Natural killer cell (primary cell): ENCODE measurements at places on chromosomes 11 and 22. TPM values are rescaled to one million over a fixed set of nuclear protein-coding genes. Genes with fewer than 3 reads are reported as not detected.
A peak's percentile ranks its signal among the peaks of the same experiment; 100 is the strongest.

DNA sequence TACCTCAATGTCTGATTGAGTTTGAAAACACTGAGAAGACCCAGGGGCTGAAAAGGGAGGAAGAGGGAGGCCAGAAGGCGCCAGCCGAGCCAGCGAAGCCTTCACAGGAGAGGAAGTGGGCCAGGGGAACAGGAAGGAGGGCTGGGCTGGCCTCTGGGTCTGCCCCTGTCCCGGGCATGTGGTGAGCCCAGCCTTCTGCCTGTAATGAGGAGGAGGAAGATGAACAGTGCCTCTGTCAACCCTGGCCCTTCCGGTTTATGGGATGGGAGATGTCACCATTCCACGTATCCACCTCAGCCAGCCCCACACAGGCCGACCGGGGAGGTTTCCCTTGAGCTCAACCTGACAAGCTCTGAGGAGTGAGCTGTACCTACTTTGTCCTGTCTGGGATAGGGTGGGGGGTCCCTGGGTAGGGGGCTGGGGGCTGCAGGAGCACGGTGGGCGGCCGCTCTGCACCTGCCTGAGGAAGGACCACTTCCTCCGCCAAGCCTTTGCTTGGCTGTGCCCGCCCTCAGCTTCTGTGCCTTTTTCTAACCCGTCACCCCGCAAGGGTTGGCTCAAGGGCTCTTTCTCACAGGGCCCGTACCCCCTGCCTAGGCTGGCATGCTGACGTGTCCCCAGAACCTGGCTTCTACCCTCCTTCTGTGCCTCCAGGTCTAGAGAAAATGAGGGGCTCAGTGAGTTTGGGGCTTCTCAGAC is 2.0 kb downstream of the PARVG start:
- H3K36me3 ChIP-seq = peaks cover 12% of the 10 kb centered on the region
- peak overlapping the region; percentile 80 for H3K4me3 ChIP-seq
- peak overlapping the region; percentile 71 for H3K27ac ChIP-seq
- H3K27me3 ChIP-seq = no peaks in the 10 kb centered on the region
- H3K4me1 ChIP-seq = peaks cover 35% of the 10 kb centered on the region

DNA sequence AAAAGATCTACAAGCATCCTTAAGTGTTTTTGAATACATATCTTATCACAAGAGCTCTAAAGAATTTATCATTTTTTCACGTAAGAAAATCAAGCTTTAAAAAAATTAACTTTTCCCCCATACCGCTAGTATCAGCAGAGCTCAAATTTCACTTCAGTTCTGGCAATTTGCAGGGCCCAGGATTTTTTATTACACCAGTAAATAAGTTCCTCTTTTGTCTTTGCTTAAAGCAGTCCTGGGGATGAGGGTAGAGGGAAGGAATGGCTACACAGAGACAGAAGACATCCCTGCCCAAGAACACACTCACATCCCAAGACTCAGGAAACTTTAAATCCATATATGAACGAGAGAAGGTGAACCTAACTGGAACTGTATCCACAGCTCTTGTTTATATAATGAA is 22.6 kb upstream of the SORL1 start:
- peak overlapping the region; percentile 34 for H3K27ac ChIP-seq
- DNase-seq = no peak
- H3K36me3 ChIP-seq = no peaks in the 10 kb centered on the region
- no peaks in the 10 kb centered on the region for H3K27me3 ChIP-seq

GRCh38 chr22:36795633-36796032 is 19.7 kb upstream of the IFT27 start:
- H3K4me1 ChIP-seq = peaks cover 8% of the 10 kb centered on the region
- no peaks in the 10 kb centered on the region for H3K36me3 ChIP-seq
- H3K27me3 ChIP-seq = no peaks in the 10 kb centered on the region
- no peak for DNase-seq
- H3K27ac ChIP-seq = no peak overlapping the region

DNA sequence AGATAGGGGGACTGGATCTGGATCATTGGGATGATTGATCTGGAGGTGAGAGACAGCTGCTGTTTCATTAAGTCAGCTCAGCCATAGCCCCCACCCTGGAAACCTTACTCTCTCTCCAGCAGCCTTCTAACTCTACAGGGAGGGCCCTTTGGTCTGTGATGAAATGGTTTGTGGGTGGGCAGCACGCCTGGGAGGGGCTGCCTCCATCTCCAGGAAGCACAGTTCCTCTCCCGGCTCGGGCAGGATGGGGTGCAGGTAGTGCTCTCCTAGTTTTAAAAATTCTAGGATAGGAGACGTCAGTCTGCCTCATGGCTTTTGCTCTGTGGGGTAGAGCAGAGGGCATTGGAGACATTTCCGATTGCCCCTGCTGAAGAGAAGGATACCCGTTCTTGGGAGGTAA is 89.7 kb downstream of the CEP164 start:
- no peak overlapping the region for H3K4me3 ChIP-seq
- H3K36me3 ChIP-seq = no peaks in the 10 kb centered on the region
- no peak overlapping the region for H3K27ac ChIP-seq
- no peak for DNase-seq
- H3K4me1 ChIP-seq = no peaks in the 10 kb centered on the region

DNA sequence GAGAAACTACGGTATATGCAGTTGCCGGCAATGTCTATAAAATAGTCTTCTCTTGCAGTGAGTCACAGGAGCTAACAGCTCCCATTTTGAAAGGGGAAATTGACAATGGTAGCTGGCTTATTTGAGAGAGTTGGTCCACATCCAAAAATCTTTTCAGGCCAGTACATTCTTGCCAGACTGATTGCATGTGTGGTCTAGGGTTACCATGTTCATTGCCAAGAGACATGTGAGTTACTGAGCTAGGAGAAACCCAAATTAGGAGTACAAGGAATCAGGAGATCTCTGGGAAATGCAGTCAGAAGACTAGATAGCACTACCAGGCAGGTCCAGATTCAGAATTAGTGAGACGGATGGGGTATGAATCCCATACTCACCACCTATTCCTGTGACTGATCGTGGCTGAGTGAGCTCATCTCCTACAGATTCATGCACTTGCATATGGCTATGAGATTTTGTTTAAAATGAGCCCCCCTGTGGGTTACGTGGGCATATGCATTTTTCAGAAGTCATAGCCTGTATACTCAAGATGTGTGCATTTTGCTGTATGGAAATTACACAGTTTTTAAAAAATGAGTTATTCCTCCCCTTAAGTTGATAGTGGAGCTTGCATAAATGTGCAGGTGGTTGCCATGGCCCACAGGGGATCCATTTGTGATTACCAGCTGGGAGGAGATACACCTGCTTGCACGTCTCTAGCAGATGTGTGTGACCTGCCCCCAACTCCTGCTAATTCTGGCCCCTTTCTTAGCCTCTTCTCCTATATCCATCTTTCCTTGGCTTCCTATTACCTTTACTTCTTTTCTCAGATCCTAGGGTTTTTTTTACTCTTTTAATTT is 102.7 kb downstream of the COMMD9 start:
- no peak overlapping the region for H3K27ac ChIP-seq
- H3K4me1 ChIP-seq = no peaks in the 10 kb centered on the region
- no peaks in the 10 kb centered on the region for H3K27me3 ChIP-seq
- no peak overlapping the region for H3K4me3 ChIP-seq

- DNase-seq = no peak
- no peak overlapping the region for H3K4me3 ChIP-seq
- H3K36me3 ChIP-seq = peaks cover 6% of the 10 kb centered on the region
- peaks cover 5% of the 10 kb centered on the region for H3K4me1 ChIP-seq
Measured at GRCh38 chr11:129947474-129947873, 52.1 kb upstream of the NFRKB start.

GRCh38 chr11:111148953-111149352 is 96.6 kb upstream of the POU2AF2 start:
- H3K27ac ChIP-seq = no peak overlapping the region
- no peaks in the 10 kb centered on the region for H3K36me3 ChIP-seq
- no peaks in the 10 kb centered on the region for H3K27me3 ChIP-seq
- DNase-seq = no peak

The NELL1 gene
- not detected for total RNA-seq

The MGAT3 gene
- total RNA-seq = 0.09 TPM

DNA sequence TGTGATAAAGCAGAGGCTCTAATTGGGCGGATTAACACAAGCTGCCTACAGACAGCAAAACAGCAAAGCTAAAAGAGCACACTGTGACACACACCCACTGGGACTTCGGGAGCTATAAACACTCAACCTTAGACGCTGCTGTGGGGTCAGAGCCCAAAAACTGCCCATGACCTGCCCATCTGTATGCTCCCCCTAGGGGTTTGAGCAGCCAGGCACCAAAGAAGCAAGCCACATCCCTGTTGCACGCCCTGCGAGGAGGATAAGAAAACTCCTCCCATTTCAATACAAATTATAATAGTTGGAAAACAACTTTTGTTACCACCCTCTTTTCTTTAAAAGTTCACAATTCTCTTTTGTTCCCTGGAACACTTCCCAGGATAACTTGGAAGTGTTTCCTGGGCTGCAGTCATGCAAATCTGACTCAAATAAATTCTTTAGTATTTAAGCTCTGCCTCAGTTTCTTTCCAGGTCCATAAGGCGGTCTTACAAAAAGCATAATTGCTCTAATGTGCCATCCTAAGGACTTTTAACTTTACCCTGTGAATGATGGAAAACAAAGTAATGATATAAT is 86.4 kb downstream of the DLG2 start:
- no peak for DNase-seq
- no peak overlapping the region for H3K27ac ChIP-seq
- no peaks in the 10 kb centered on the region for H3K27me3 ChIP-seq
- H3K4me1 ChIP-seq = no peaks in the 10 kb centered on the region
- no peak overlapping the region for H3K4me3 ChIP-seq

DNA sequence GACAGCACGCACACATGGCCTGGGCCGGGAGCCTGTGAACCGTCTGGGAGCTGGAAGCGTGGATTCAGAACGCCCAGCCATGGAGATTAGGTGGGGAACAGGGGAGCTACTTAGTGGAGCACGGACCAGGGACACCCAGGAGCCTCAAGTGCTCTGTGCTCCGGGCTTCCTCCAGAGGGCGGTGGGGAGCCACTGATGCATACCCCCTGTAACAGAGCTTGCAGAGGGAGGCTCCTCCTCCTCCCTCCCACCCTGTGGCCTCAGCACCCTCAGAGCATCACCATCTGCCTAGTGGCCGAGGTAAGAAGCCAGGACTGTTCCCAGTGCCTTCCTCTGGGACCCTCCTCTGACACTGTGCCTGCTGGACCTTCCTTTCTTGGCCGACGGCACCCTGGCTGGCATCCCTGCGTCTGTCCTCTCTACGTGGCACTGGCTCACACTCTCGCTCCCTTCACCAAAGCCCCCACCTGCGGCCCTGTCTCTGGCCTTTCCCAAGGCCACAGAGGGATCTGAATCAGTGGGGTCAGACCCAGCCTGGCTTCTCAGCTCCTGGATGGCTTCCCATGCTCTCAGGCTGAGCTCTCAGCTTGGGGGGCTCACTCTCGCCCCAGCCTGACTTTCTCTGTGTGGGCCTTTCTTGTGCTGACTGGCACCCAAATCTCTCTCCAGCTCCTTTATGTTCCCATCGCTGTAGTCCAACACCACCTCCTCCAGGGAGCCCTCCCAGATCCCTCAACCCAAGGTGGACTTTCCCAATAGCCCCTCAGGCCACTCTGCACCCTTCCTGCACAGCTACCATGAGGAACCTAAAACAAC is 780.9 kb downstream of the BRD1 start:
- no peak for DNase-seq
- no peak overlapping the region for H3K4me3 ChIP-seq
- H3K27ac ChIP-seq = no peak overlapping the region
- H3K27me3 ChIP-seq = no peaks in the 10 kb centered on the region

GRCh38 chr11:77589521-77590193 is at the start of gene AQP11:
Gene AQP11 (plus strand): TSS chr11:77589953. CDS start chr11:77589993, 40 bp downstream.
- DNase-seq = peak; percentile 63
- peaks cover 11% of the 10 kb centered on the region for H3K4me1 ChIP-seq
- no peak within 1 kb of the TSS for H3K27ac ChIP-seq
- H3K27me3 ChIP-seq = no peaks in the 10 kb centered on the region
- peak within 1 kb of the TSS; percentile 62 for H3K4me3 ChIP-seq

- H3K4me1 ChIP-seq = peaks cover 58% of the 10 kb centered on the region
- no peak for DNase-seq
- H3K27me3 ChIP-seq = no peaks in the 10 kb centered on the region
Measured at GRCh38 chr22:31340765-31341247, 5.3 kb downstream of the PATZ1 start.

GRCh38 chr11:23620617-23621016 is 760.3 kb upstream of the CCDC179 start:
- H3K27ac ChIP-seq = no peak overlapping the region
- H3K4me3 ChIP-seq = no peak overlapping the region
- no peak for DNase-seq
- no peaks in the 10 kb centered on the region for H3K36me3 ChIP-seq
- no peaks in the 10 kb centered on the region for H3K4me1 ChIP-seq
- H3K27me3 ChIP-seq = no peaks in the 10 kb centered on the region

- H3K36me3 ChIP-seq = no peaks in the 10 kb centered on the region
- no peak overlapping the region for H3K27ac ChIP-seq
- H3K27me3 ChIP-seq = no peaks in the 10 kb centered on the region
- peak; percentile 82 for DNase-seq
- peaks cover 39% of the 10 kb centered on the region for H3K4me1 ChIP-seq
Measured at GRCh38 chr11:47373876-47374719, 4.2 kb downstream of the SPI1 start.

The CRACR2B gene
- 10.1 TPM for total RNA-seq

- H3K4me1 ChIP-seq = no peaks in the 10 kb centered on the region
- DNase-seq = no peak
- H3K4me3 ChIP-seq = no peak overlapping the region
- no peaks in the 10 kb centered on the region for H3K36me3 ChIP-seq
- H3K27ac ChIP-seq = no peak overlapping the region
- H3K27me3 ChIP-seq = no peaks in the 10 kb centered on the region
Measured at GRCh38 chr11:2277933-2278523, 7.6 kb upstream of the ASCL2 start.

- H3K36me3 ChIP-seq = no peaks in the 10 kb centered on the region
- no peaks in the 10 kb centered on the region for H3K27me3 ChIP-seq
- DNase-seq = peak; percentile 89
Measured at GRCh38 chr11:2420502-2421225, 20.1 kb downstream of the TSSC4 start.

DNA sequence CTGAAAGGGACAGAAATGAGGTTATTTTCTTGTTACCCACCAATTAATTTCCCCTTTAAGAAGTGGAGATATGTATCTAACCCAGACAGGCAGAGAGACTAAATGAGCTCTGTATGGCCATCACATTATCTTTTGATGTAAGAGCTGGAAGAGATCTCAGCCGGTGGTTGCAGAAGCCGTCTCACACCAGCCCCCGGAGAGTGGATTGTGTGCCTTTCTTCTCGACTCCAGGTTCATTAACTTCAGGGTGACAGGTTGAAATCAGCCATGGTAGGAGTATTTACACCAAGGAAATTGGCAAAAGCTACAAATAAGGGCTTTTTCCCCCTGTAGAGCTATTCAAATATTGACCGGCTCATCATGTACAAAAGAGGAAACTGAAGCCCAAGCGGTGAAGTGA is 580.3 kb upstream of the CADM1 start:
- no peaks in the 10 kb centered on the region for H3K4me1 ChIP-seq
- no peaks in the 10 kb centered on the region for H3K27me3 ChIP-seq
- H3K27ac ChIP-seq = no peak overlapping the region
- H3K4me3 ChIP-seq = no peak overlapping the region

The KRTAP5-11 gene
- not detected for total RNA-seq

GRCh38 chr11:117807482-117808327 is 10.7 kb upstream of the DSCAML1 start:
- peak; percentile 88 for DNase-seq
- no peaks in the 10 kb centered on the region for H3K36me3 ChIP-seq
- no peak overlapping the region for H3K27ac ChIP-seq
- H3K4me3 ChIP-seq = no peak overlapping the region
- H3K4me1 ChIP-seq = peaks cover 15% of the 10 kb centered on the region
